ENCODE measurements at places on chromosomes 7 and 10.

- no peak for DNase-seq
Observed at GRCh38 chr10:71984809-71985388, 20.7 kb downstream of the CHST3 start.

- DNase-seq = no peak
Observed at GRCh38 chr7:155300641-155301452, 3.2 kb downstream of the INSIG1 start.

- no peak for DNase-seq
Observed at GRCh38 chr7:131952365-131952764, 395.9 kb upstream of the PODXL start.

DNA sequence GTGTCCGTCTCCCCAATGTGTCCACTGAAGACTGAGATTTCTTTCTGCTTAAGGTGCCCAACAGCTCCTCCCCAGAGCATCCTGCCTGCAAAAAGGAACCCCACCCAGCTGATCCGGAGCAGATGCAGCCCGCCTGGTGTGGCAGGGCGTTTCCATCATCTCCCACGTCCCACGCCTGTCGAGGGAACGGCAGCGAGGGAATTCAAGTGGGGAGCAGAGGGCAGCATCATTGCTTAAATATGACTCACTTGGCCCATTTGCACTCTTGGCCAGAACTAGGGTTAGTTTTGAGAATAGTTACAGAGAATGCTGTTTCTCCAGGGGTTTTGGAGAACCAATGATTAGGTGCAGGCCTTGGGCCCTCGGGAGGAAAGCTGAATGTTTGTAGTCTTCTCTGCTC lies 20.8 kb downstream of the VWA2 start:
- DNase-seq = no peak

- no peak for DNase-seq
Observed at GRCh38 chr7:77657427-77658224, 38.6 kb upstream of the RSBN1L start.

DNA sequence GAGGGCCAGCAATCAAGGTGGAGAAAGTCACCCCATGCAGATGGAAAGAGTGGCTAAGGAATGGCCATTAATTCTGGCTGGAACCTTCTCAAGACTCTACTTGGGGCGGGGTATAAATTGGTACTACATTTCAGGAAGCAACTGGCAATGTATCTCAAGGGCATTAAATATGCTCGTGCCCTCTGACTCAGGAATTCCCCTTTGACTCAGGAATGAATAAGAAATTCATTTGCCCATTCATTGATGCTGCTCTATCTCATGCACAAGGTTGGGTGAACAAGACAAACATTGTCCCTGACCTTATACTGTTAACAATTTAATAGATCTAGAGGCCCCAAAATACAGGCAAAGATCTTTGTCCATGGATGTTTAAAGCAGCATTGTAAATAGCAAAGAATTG lies 188.1 kb downstream of the MYOF start:
- no peak for DNase-seq

DNA sequence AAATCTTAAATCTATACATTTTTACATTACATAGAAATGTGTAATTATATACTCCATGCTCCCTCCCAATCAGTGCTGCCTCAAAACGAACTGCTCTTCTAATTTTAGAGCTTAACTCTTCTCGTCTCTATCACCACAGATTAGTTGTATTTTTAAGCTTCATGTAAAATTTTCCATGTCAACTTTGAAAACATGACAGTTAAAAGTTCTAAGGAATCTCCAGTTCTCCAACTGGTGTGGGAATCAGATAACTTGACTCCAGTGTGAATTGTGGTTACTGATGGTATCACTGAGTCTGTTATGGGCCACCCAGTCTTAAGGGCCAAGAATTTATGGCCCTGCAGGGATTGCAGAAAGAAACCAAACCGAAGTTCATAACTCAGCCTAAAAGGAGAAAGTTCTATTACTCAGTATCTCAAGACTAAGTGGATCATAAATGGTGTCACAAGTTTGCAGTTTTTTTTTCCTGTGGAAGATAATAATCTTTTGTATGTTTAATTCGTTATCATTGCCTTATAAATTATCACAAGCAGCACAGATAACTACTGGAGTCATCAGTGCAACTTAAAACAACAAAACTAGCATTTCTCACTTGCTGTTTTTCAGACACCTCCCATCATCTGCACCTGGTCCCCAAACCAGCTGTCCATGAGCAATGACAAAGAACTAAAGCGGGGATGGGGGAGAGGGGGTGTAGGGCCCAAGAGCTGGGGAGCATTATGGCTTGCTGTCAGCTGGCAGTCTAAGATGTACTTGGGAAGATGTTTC lies 31.5 kb upstream of the KMT2E start:
- no peak for DNase-seq

DNA sequence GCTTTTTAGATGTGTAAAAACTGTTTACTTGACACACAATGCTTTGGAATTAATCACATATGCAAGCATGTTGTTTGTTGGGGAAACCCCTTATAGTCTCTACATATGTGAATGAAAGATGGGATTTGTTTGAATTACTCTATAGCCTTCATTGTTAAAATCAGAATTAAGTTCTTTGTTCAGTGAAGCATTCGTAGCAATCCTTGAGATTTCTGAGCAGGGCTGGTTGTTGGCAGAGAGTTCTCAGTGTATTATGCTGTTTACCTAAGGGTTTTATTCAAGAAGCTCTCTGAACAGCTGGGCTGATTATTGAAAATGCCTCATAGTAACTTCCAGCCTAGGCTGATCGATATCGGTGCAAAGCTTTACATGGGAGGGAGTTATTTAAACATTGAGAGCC lies 190.9 kb downstream of the VTI1A start:
- DNase-seq = no peak

DNA sequence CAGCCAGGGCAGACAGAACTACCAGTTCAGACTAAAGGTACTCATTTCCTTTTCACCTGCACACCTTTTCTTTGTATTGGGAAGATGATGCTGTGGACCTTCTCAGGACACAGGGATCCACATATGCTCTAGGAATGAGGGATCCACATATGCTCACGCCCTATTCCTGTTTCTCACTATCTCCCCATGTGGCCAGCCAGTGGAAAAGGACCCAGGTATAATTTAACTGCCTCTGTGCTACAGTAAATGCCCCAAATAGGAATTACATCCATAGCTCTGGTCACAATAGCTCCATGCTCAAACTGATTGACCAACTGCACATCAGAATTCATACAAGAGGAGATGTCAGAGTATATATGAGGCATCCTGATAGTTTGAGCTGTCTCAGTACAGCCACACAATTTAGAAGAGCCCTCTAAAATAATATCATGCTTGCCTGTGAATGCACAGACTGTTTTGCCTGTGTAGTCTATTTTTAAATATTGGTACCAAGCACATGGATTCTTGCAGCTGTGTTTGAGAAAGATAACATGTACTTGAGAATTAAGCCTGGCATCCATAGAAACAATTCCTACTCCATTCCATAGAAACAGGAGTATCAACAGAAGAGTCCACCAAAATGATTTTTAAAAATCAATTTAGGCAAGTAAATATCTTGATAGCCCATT lies 43.7 kb downstream of the CTTNBP2 start:
- no peak for DNase-seq

GRCh38 chr10:71631007-71631861 lies 88.3 kb downstream of the C10orf105 start:
- no peak for DNase-seq

GRCh38 chr7:132242192-132242812 lies 334.0 kb downstream of the PLXNA4 start:
- no peak for DNase-seq

DNA sequence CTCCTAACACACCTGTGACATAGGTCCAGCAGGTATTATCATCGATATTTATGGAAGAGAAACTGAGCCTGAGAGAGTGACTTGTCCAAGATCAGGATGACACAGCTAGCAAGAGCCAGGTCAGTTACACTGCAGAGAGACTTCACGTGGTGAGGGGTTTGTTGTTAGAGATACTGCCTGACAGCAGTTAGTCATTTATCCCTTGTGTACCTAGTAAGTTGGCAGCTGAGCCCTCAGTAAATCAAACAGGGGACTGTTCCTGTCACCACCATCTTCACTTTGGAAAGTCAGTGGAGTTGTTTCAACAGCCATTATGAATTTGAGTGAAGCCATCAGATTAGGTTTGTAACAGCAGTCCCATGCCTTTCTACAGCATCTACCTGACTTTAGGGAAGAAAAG lies 87.5 kb upstream of the GATA3 start:
- DNase-seq = no peak

DNA sequence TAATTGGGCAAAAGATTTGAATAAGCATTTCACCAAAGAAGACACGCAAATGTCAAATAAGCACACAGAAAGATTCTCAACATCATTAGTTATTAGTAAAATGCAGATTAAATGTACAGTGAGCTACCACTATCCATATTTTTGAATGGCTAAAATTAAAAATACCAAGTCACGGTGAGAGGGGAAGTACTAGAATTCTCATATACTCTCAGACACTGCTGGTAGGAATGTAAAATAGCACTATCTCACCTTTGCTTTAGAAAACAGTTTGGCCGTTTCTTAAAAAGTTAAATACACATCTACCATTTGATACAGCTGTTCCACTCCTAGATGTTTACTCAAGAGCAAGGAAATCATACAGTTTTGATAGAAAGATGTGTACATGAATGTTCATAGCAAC lies 115.8 kb upstream of the CELF2 start:
- DNase-seq = no peak

- no peak for DNase-seq
Observed at GRCh38 chr7:49876202-49876601, 102.8 kb downstream of the VWC2 start.

DNA sequence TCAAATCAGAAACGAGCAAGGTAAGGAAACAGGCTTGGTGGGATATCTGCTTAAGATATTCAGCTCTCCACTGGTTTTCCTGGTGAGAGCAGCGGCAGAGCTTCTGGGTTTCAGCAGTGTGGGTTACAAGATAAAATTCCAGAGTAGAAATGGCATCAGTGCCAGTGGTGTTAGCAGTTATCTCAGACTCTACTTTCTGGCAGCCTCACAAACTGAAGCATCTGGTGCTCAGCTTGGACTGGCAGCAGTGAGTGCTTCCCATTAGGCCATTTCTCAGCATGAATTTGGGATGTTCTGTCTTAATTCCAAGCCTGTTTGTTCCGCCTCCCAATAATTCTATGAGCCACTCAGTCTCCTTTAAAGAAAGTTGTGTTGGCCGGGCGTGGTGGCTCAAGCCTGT lies 6.9 kb upstream of the GSTO2 start:
- no peak for DNase-seq

- no peak for DNase-seq
Observed at GRCh38 chr7:114502454-114503254, 88.0 kb downstream of the FOXP2 start.

GRCh38 chr7:105256761-105257231 lies 131.9 kb downstream of the SRPK2 start:
- no peak for DNase-seq

GRCh38 chr10:132043861-132044695 lies 21.7 kb upstream of the JAKMIP3 start:
- DNase-seq = no peak

DNA sequence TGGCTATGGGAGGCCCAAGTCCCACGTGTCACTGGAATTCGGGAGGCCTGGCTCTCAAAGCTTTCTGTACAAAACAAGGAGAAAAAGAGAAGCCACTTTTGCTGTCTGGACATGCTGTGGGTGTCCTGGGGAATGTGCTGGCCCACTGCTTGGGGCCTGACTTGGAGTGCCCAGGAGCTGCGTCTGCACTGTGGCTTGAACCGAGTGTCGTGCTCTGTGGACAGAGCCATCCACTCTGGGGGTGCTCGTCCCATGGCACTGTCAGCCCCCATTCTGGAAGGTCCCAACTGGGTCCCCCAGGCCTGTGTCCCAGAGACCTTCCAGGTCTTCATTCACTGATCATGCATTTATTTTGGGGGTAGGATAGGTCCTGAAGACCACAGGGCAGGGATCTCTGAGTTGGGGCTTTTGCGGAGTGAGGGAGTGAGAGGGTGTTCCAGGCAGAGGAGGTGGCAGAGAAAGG lies 138.0 kb downstream of the LHPP start:
- no peak for DNase-seq

Data from activated naive CD4-positive, alpha-beta T cell (primary cell).